ENCODE measurements at places on chromosomes 3 and 15.

DNA sequence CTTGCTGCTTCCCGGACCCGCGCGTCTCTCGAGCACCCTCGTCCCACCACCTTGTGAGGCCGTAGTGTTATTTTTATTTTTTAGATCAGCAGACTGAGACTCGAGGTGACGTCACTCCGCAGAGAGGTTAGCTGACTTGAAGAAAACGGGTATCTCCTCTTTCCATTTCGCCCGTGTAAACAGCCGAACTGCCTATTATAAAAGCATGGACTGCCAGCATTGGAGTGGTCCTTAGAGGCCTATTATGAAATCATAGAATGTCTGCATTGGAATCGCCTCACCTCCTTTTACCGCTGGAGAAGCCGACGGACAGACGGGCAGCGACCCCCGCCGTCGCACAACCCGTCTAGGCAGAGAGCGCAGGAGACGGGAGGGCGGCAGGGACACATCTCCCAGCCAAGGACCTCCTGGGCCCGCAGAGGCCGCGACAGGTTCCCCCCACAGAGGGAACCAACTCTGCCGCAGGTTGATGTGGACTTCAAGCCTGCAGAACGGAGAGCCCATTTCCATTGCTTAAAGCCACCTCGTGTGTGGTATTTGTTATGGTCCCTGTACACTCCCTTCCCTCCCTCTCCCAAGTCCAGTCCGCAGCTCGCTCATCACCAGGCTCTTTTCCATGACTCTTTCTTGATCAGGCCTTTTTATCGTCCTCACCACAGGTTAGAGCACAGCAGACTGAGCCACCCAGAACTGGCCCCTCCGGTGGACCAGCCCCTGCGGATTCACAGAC is 540 bp upstream of the PPP1R2 start:
- H3K27me3 ChIP-seq: peaks cover 3% of the 10 kb centered on the region
- peaks cover 55% of the 10 kb centered on the region for H3K4me1 ChIP-seq
- peak overlapping the region; percentile 90 for H3K4me3 ChIP-seq
- peak overlapping the region; percentile 89 for H3K27ac ChIP-seq

- no peaks in the 10 kb centered on the region for H3K27me3 ChIP-seq
- H3K4me3 ChIP-seq: no peak overlapping the region
- no peaks in the 10 kb centered on the region for H3K36me3 ChIP-seq
Observed at GRCh38 chr3:180776433-180776832, 97.1 kb upstream of the CCDC39 start.

DNA sequence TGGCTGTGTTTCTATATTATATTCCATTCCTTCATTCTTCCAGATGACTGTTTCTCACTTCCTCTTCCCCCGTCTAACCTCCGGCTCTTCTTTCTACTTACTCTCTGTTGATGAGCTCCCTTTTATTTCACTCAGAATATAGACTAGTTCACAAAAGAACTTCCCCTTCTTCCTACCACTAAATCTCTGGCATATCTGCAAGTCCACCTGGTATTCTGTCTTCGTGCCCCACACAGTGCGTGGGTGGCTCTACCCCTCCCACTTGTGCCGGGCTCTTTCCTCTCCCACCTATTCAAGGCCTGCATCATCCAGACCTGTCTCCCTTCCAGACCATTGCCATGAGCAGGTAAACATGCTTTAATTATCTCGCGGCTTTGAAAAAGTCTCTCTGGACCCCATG is 73.0 kb downstream of the SCN10A start:
- no peak overlapping the region for H3K4me3 ChIP-seq
- no peak overlapping the region for H3K27ac ChIP-seq
- H3K27me3 ChIP-seq: peaks cover 21% of the 10 kb centered on the region

DNA sequence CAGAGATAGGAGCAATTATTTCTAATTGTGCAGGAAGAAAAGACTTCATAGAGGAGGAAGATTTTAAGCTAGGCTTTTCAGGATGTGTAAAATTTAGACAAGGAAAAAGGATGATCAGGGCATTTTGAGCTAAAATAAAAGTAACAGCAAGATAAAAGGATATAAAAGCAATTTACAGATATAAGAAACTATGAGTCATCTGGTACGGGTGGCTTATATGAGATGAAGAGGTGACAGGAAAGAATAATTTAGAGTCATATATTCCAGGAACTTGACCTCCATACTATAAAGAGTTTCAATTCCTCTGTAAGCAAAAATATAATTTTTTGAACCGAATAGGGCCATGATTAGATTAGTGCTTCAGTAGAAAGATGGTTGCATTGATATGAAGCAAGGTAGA is 273.7 kb downstream of the RBMS3 start:
- no peak overlapping the region for H3K27ac ChIP-seq
- no peak overlapping the region for H3K4me3 ChIP-seq
- peaks cover 3% of the 10 kb centered on the region for H3K36me3 ChIP-seq
- DNase-seq: no peak
- peaks cover 8% of the 10 kb centered on the region for H3K4me1 ChIP-seq
- H3K27me3 ChIP-seq: no peaks in the 10 kb centered on the region

DNA sequence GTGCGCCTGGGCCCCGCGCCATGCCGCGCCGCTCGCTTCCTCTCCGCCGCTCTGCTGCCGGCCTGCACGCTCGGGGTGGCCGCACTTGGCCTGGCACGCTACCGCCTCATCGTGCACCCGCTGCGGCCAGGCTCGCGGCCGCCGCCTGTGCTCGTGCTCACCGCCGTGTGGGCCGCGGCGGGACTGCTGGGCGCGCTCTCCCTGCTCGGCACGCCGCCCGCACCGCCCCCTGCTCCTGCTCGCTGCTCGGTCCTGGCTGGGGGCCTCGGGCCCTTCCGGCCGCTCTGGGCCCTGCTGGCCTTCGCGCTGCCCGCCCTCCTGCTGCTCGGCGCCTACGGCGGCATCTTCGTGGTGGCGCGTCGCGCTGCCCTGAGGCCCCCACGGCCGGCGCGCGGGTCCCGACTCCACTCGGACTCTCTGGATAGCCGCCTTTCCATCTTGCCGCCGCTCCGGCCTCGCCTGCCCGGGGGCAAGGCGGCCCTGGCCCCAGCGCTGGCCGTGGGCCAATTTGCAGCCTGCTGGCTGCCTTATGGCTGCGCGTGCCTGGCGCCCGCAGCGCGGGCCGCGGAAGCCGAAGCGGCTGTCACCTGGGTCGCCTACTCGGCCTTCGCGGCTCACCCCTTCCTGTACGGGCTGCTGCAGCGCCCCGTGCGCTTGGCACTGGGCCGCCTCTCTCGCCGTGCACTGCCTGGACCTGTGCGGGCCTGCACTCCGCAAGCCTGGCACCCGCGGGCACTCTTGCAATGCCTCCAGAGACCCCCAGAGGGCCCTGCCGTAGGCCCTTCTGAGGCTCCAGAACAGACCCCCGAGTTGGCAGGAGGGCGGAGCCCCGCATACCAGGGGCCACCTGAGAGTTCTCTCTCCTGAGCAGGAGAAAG is 951 bp downstream of the GPR62 start:
- H3K27me3 ChIP-seq: peaks cover 37% of the 10 kb centered on the region
- H3K36me3 ChIP-seq: peaks cover 4% of the 10 kb centered on the region
- H3K4me3 ChIP-seq: no peak overlapping the region
- H3K4me1 ChIP-seq: peaks cover 14% of the 10 kb centered on the region

- no peaks in the 10 kb centered on the region for H3K4me1 ChIP-seq
- DNase-seq: no peak
- no peaks in the 10 kb centered on the region for H3K27me3 ChIP-seq
- H3K27ac ChIP-seq: no peak overlapping the region
- no peak overlapping the region for H3K4me3 ChIP-seq
- H3K36me3 ChIP-seq: no peaks in the 10 kb centered on the region
Observed at GRCh38 chr3:137572931-137573330, 191.2 kb upstream of the SOX14 start.

- no peaks in the 10 kb centered on the region for H3K27me3 ChIP-seq
- DNase-seq: no peak
- no peaks in the 10 kb centered on the region for H3K4me1 ChIP-seq
- H3K27ac ChIP-seq: no peak overlapping the region
- H3K36me3 ChIP-seq: peaks cover 8% of the 10 kb centered on the region
- no peak overlapping the region for H3K4me3 ChIP-seq
Observed at GRCh38 chr3:41652931-41653330, 309.0 kb downstream of the ULK4 start.

GRCh38 chr3:50263478-50264382 is 5.2 kb upstream of the SEMA3B start:
- H3K27me3 ChIP-seq: no peaks in the 10 kb centered on the region
- H3K4me3 ChIP-seq: peak overlapping the region; percentile 69
- peak overlapping the region; percentile 92 for H3K27ac ChIP-seq
- H3K36me3 ChIP-seq: no peaks in the 10 kb centered on the region

GRCh38 chr3:99683876-99684275 is 45.5 kb downstream of the COL8A1 start:
- no peaks in the 10 kb centered on the region for H3K4me1 ChIP-seq
- H3K27ac ChIP-seq: no peak overlapping the region
- no peaks in the 10 kb centered on the region for H3K36me3 ChIP-seq

DNA sequence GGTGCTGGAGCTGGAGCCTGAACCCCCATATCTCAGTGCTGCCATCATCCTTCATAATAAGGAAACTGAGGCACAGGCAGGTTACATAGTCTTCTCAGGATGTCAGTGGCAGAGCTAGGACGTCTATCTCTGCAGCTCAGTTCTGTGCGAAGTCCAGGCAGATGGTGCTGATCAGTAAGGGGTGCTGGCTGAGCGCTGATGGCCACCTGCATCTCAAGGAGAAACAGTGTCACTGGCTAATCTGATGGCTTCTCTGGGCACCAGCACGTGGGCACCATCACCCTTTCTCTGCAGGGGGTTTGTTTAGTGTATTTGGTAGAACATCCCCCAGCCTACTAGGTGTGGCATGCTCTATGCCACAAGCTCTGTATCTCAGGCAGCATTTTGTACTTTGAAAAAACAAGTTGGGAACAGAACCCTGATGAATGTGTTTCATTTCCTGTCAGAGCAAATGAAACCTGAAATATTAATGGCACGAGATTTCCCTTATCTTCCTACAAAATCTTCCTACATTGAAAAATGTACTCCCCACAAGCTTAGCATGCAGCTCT is 35.1 kb downstream of the APBA2 start:
- DNase-seq: no peak
- peaks cover 14% of the 10 kb centered on the region for H3K4me1 ChIP-seq
- no peak overlapping the region for H3K27ac ChIP-seq
- H3K36me3 ChIP-seq: peaks cover 4% of the 10 kb centered on the region
- H3K27me3 ChIP-seq: no peaks in the 10 kb centered on the region

DNA sequence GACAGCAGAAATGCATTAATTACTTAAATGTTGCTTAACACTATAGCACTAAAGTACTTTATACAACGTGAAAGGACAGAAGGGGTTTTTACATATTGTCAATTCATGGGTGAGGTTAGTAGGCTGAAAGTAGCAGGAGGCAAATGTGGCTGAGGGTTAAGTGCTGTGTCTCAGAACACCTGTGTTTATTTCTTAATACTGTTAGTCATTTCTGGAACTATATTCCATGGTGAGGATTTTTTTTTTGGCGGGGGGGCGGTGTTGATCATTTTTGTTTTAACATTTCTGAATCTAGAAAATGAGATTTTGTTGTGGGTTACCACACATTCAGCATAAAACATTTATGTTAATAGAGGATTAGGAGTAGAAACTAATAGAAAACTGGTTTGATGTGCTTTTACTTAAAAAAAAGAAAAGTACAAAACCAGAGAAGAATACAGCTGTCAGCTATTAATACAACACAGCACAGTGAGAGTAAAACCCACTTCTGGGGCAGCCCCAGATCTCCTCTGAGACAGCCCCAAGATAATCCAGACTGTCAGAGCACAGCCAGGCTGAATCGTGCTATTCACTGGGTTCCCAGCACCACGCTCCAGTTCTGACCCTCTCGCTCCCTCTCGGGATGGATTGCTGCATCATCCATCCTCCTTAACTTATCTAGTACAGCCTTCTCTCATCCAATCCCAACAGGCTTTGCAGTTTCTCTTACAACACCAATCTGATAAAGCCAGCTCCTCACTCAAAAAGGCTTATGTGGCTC is 307.7 kb downstream of the TUSC7 start:
- H3K27me3 ChIP-seq: no peaks in the 10 kb centered on the region
- no peak overlapping the region for H3K27ac ChIP-seq
- no peak for DNase-seq
- H3K36me3 ChIP-seq: no peaks in the 10 kb centered on the region

DNA sequence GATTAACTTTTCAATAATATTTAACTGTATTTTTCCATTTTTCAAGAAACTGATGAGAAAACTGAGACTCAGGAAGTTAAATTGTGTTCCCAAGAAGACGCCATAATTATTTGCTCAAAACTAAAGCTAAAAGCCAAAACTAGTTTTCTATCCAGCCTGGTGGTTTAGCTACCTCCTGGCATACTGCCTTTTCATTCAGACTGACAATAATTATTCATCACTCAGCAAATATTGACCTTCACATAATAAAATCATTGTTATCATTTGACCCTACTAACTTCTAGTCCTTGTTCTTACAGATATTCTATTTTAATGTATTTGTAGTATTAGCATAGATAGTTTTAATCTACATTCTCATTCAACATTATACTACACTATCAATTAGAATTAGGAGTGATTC is 210.6 kb upstream of the GADL1 start:
- H3K4me1 ChIP-seq: peaks cover 14% of the 10 kb centered on the region
- H3K4me3 ChIP-seq: no peak overlapping the region
- no peaks in the 10 kb centered on the region for H3K36me3 ChIP-seq
- no peaks in the 10 kb centered on the region for H3K27me3 ChIP-seq

- H3K4me3 ChIP-seq: no peak overlapping the region
- no peak for DNase-seq
- no peaks in the 10 kb centered on the region for H3K4me1 ChIP-seq
- no peaks in the 10 kb centered on the region for H3K27me3 ChIP-seq
- peaks cover 30% of the 10 kb centered on the region for H3K36me3 ChIP-seq
- no peak overlapping the region for H3K27ac ChIP-seq
Observed at GRCh38 chr15:80183886-80184285, 31.1 kb downstream of the FAH start.

- peaks cover 4% of the 10 kb centered on the region for H3K4me1 ChIP-seq
- no peak overlapping the region for H3K27ac ChIP-seq
- peaks cover 38% of the 10 kb centered on the region for H3K36me3 ChIP-seq
- DNase-seq: no peak
- no peak overlapping the region for H3K4me3 ChIP-seq
Observed at GRCh38 chr15:62833646-62834045, 208.9 kb upstream of the TPM1 start.

DNA sequence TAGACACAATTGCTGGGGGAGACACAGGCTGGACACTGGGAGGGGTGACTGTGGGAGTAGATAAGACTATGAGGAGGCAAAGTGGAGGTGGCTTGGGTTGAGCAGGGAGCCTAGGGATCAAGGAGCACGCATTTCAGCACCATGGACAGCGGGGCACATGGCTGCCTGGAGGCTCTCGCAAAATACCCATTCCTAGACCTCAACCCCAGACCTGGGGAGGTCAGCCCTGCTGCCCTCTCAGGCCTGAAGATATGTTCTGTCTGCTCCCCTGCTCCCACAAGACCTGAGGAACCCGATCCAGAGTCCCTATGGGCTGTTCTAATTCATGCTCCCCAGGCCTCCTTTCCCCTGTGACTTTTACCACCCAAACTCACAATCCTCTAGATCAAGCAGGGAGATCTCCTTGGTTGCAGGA is 16.0 kb upstream of the CPEB1 start:
- H3K4me1 ChIP-seq: no peaks in the 10 kb centered on the region
- no peaks in the 10 kb centered on the region for H3K36me3 ChIP-seq
- H3K4me3 ChIP-seq: no peak overlapping the region
- peak; percentile 79 for DNase-seq

Data from type B pancreatic cell (in vitro differentiated cells).